NCI-H1105 treated with DMSO at 0.1 percent for 48 hours (cell line): ENCODE measurements at places on chromosomes 2 and 18.
A peak's percentile ranks its signal among the peaks of the same experiment; 100 is the strongest.

DNA sequence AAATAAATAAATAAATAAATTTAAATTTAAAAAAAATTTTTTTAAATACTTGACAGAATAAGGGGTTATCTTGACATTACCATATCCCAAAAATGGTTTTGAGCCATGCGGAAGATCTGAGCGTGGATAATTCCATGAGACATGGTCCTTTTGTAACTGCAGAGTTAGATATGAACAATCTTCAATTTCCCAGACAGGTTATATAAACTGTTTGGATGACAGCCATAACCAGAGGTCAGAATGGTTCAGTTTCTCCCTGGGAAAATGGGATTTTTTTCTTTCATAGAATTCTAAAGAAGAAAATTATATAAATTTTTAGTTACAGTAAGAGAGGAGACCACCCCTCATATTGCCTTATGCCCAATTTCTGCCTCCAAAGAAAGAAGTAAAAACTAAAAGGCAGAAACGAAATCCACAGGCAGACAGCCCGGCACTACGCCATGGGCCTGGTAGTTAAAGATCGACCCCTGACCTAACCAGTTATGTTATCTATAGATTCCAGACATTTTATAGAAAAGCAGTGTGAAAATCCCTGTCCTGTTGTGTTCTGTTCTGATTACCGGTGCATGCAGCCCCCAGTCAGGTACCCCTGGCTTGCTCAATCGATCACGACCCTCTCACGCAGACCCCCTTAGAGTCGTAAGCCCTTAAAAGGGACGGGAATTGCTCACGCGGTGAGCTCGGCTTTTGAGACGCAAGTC is 3.0 kb downstream of the GALM start:
- DNase-seq, result no peak

- no peak for DNase-seq
Measured at GRCh38 chr2:86772611-86773010, 18.1 kb downstream of the CD8A start.

- no peak for DNase-seq
Measured at GRCh38 chr2:104736026-104736425, 117.9 kb upstream of the POU3F3 start.

DNA sequence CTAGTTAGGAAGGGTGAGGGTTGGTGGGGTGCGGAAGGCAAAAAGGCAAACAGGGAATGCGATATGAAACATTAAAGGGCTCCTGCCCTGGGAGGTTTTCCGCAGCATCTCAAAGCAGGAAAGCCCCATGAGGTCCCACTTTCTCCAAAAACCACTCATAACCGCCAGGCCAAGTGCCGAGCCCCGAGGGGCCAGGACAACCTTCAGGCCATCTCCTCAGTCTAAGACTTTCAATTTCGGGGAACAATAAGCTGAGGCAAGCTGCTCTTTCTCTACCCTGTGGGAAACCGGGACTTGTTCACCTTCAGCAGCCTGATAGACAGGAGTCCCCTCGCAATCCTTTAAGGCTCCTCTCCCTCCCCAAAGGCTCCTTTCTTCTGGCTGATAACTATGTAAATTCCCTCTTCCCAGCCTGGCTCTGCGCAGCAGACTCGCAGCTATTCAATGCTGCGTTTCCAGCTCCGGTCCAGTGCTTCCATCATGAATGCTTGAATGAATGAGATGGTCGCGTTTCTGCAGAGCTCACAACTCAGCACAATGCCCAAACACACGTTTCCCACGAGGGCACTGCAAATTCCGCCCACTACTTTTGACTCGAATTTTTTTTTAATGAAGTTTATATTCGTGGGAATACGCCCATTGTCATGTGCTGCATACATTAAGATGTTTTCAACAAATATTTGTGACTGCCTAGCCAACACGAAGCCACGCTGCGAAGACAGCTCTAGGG is 1.4 kb downstream of the LAMA1 start:
- DNase-seq, result no peak

DNA sequence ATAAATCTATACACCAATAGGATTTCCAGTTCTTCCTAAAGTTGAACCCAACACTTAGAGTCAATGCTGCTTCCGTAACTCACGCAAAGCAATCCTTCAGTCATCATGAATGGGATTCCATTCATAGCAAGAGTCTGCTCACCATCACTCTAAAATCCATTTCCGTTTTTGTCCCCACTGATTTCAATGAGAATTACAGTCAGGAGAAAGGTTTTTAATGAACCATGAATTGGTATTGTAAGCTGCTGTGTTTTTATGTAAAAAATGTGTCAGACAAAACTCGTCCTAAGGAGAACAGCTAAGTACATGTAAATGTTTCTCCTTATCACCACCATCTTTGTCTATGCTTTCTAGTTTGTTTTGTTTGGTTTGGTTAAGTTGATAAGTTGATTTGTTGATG is 391.5 kb downstream of the IRS1 start:
- DNase-seq, result no peak

DNA sequence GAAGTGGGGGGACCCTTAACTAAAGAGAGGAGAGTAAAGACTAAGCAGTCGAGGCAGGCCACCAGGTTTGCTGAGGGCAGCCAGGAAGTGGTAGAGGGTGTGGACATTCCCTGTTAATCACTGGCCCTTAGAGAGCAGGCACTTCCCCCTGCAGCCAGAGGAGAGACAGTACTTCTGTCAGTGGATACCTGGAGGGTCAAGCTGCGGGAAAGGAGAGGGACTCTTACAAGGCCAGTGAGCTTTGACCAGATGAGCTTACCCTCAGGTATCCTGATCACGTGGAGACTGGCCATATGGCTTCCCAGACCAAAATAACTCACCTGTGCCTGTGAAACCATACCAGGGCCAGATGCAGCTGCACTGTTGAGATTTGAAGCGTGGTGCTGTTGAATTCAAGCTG is 28.6 kb downstream of the ITGA6 start:
- no peak for DNase-seq

- DNase-seq, result peak; percentile 81
Measured at GRCh38 chr2:182824767-182825158, 41.7 kb downstream of the FRZB start.

GRCh38 chr2:186427970-186428369 is 58.1 kb upstream of the ZC3H15 start:
- no peak for DNase-seq

- no peak for DNase-seq
Measured at GRCh38 chr18:59834267-59834666, 65.5 kb upstream of the PMAIP1 start.

DNA sequence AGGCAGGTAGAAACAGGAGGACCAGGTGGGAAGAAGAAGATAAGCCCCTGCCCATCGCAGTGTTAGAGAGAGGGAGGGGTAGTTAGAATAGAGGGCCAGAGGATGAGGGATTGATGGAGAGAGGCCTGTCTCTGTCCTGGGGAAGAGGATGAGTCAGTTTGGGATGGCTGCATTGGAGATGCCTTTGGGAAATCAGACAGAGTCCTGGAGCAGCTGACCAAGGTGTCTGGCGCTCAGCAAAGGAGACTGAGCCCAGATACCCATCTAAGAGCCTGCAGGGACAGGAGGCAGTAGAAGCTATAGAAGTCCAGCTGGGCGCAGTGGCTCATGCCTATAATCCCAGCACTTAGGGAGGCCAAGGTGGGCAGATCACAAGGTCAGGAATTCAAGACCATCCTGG is 177.8 kb upstream of the HAAO start:
- no peak for DNase-seq

GRCh38 chr18:37533647-37534584 is 31.7 kb downstream of the CELF4 start:
- no peak for DNase-seq

GRCh38 chr18:9095297-9096006 is 7.0 kb upstream of the NDUFV2 start:
- no peak for DNase-seq

- DNase-seq, result no peak
Measured at GRCh38 chr2:60834270-60834717, 47.1 kb upstream of the REL start.
